ENCODE measurements at places on chromosomes 4 and X.

DNA sequence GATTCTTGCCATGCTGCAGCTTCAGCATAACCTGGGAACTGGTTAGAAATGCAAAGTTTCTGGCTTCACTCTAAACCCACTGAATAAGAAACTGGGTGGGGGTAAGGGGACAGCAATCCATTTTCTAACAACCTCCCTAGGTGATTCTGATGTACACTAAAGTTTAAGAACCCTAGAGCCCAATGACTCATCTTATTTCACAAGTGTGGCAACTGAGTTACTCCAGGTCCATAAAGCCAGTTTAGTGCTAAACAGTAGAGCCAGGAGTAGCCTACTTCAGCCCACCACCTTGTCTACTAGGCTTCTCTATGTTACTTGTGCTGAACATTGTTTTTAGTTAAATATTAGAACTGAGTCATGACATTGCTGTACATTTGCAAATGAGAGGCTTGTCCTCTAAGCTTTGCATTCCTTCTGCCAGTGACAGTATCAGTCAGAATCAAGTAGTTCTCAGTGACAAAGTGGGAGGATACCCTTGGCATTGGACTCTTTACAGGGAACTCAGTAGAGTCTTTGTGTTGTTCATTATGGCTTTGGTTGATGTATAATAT is 518.0 kb downstream of the RPA4 start:
- no peak for DNase-seq

DNA sequence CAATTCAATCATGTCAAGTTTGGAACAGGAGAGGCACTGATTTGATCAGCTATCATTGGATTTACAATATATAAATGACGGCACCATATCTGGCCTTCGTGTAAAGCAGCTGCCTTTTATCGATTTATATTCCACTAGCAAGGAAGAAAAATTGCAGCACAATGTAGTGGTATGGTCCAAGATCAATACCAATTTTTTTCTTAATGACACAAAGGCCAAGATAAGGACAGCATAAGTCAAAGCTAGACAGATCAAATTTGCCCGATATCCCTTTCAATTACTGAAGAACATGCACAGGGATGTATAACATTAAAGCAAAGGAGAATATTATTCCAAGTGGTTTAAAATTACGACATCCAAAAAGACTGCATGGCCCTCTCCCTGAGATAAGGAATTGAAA is 167.4 kb downstream of the GPC3 start:
- DNase-seq, result no peak

GRCh38 chr4:140717313-140717712 is 38.9 kb downstream of the TBC1D9 start:
- DNase-seq, result no peak

GRCh38 chrX:30504309-30504708 is 73.3 kb downstream of the TASL start:
- no peak for DNase-seq

- no peak for DNase-seq
Observed at GRCh38 chrX:10350981-10351380, 194.2 kb downstream of the CLCN4 start.

DNA sequence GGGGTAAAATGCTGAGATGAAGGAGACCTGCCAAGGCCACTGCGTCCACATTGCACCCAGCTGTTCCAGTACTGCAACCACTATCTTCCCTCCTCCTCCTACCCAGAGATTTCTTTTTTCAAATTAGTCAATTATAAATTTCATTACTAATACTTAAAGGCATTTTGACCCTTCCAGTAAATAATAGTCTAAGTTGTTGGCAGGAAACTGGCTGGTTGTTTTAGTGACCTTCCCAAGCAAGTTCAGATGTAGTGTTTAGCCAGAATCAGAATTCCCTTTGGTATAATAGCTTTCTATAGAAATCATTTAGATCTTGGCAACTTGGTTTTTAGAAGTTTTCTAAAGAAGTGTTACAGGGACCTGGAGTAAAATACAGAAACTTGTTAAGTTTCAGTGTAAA is 66.0 kb downstream of the AASDH start:
- DNase-seq, result no peak

- no peak for DNase-seq
Observed at GRCh38 chrX:110414679-110415439, 56.2 kb downstream of the RTL9 start.

- DNase-seq, result no peak
Observed at GRCh38 chr4:147865926-147866325, 134.0 kb downstream of the ARHGAP10 start.

- no peak for DNase-seq
Observed at GRCh38 chr4:176188654-176189053, 6.7 kb downstream of the SPATA4 start.

DNA sequence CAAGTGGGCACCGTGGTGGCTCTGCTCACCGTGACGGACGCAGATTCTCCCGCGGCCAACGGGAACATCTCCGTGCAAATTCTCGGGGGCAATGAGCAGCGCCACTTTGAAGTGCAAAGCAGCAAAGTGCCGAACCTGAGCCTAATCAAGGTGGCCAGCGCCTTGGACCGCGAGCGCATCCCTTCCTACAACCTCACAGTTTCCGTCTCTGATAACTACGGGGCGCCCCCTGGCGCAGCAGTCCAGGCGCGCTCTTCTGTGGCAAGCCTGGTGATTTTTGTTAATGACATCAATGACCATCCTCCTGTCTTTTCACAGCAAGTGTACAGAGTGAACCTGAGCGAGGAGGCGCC is 2.7 kb downstream of the FAT4 start:
- no peak for DNase-seq

DNA sequence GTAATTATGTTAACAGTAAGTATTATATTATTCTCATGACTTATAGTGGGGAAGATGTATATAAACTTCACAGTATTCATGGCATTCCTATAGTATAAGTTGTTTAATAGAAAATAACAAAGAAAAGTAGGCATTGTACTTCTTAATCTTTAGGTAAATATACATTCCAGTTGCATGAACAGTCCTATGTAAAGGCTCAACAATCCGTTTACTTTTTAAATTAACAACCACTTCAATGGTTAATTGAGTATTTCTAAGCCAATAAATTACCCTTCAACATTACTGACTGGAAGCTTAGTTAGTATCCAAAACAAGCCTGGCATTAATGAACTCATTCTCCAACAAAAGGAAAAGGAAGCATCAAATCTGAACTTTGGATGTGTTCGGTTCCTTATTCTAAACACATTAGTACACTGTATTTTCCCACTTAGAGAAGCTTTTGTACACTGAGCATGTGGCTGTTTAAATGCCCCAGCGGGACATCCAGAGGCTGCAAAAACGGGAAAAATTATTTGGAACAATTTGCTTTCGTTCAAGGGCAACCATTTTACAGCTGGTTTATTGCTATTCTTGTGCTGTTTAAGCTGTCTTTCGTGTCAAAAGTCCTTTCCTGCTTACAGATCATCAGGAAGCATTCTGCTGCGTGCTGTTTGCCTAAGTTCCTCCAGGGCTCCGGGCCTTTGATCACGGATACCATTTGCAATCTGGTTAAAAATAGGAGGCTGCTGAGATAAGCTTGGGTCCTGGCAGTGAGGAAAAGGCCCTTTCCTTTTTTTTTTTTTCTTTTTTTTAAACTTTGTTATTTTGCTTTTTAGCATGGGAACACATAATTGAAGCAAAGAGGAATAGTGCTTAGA is 460.3 kb downstream of the SPRY1 start:
- DNase-seq, result no peak

DNA sequence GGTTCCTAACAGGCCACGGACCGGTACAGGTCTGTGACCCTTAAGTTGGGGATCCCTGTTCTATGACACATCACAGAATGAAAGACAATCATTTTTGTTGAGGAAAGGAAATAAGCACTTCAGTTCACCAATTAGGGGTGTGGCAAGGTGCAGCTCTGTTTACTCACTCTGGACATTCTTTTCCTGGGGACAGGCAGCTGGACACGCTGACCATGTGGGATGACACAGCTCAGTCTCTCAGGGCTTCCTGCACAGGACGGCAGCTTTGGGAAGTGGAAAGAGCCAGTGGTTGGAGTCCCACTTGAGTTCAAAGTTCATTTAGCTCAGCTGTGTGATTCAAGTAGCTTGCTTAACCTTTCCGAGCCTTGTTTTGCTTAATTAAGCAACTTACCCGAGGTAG is 55.7 kb downstream of the NDNF start:
- DNase-seq, result no peak

DNA sequence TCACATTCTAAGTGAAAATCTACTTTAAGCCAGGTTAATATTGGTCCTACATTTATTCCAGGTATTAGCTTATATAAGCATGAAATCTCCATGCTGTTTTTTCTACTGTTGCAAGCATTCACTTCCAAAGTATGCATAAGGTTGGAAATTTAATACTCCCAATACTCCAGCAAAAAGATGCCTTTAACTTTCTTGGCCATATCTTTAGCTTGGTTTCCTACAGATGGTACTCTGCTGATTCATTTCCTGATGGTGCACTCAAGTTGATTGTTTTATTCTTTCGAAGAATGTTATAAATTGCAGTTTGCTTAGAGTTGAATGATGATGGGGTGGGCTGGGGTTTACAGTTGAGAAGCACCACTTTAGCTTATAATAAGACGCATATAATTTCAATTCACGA is 330.2 kb downstream of the PTTG2 start:
- DNase-seq, result no peak

DNA sequence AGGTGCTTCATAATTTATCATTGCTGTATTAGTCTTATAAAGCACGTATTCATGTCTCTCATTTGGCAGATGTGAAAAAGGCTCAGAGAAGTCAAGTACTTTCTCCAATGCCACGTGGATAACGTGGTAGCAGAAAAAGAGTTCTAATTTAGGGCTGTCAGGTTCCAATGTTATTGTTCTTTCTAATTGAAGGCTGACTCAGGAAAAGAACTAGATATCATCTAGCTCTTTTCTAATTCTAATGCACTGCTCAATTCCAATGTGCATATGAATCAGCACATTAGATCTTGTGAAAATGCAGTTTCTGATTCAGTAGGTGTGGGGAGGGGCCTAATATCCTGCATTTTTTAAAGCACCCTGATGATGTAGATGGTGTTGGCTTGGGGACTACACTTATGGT is 22.8 kb downstream of the AGA start:
- no peak for DNase-seq

- DNase-seq, result no peak
Observed at GRCh38 chr4:9988363-9988749, 32.9 kb downstream of the SLC2A9 start.

DNA sequence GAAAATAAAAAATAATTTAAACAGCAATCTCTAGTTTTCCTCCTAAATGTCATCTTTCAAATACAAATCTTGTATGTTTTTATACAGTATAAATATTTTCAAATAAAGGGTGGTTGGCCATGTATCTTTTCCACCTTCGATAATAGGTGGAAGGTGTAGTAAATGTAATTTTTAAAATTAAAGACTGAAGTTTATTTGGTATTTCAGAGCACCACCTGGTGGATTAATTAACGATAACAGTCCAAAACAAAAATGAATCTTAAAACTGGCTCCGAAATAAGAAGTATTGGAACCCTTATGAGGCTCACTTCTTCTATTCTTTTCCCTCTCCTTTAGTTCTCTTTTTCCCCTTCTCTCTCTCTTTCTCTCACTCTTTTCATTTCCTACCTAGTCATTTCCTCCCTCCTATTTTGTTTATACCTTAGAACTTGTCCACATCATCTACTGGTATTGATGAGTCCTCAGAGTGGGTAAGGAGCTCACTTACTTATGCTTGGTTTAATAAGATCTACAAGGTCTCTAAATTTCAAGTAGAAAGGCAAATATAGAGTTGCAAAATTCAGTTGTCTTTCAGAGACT is 82.9 kb upstream of the EXOC1L start:
- no peak for DNase-seq

DNA sequence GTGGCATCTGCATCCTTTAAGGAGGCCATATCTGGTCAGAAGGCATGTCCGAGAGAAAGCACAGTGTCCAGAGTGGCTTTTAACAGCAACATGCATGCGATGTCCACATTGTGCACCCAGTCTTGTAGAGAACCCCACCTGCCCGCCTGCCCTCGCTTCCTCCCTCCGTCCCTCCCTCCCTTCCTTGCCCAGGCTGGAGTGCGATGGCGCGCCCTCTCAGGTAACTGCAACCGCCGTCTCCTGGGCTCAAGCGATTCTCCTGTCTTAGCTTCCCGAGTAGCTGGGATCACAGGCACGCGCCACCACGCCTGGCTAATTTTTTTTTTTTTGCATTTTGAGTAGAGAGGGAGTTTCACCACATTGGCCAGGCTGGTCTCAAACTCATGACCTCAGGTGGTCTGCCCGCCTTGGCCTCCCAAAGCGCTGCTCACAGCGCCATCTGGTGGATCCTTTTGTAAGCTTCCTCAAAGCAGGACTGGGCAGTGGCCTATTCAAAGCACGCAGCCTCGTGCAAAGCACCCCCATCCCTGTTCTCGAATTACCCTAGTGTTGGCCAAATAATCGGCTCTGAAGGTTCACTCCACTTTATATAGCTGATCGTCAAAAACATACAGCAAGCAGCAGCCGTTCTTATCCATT is 15.0 kb downstream of the BRCC3 start:
- peak; percentile 70 for DNase-seq

DNA sequence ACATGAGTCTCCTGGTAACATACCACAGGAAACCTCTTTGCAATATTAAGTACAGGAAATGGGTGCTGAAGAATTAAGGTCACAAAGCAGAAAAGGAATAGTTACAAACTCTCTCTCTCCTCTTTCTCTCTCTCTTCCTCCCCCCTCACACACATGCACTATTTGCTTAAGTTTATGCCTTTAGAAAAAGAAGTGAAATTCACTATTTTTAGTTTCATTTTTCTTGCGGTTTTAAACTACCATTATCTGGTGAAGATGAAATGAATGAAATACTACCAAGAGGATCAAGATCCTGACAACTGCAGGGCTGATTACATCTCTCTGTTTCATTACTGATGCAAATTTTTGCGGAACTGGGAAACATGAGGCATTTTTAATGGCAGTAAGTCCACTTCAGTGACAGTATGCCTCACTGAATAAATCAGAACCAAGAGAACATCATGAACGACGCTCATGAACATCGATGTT is 64.3 kb upstream of the FTHL17 start:
- no peak for DNase-seq

DNA sequence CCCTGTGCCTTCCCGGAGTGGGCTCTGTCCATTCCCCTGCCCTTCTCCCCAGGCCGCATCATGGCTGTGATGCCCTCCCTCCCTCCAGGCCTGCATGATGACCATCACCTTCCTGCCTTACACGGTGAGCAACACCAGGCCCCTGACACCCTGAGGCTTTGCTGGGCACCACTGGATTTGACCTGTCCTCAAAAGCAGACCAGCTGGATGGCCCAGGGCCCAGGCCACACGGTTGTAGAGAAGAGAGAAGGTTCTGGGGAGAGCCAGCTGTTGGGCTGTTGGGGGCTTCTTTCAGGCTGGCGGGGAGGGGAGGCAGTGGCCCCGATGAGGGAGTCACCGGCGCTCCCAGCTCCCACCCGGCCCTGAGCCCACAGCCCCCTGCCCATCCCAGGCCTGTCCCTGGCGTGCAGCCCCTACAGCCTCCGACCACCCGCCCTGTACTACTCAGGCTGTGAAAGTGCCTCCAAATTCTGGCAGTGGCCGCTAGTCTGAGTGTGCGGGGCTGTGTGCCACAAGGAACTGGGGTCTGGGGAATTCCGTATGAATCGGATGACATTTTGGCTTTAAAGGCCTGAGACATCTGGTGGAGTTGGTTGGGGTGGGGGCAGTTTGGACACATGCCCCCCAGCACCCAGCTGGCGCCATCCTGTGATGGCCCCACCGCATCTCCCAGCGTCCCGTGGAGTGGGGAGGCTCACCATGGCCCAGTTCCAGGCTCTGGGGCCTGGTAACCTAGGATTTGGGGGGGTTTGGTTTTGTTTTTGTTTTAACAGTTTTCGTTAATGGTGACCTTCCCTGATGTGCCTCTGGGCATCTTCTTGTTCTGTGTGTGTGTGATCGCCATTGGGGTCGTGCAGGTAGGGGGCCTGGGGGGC is 19.6 kb downstream of the TMEM175 start:
- no peak for DNase-seq

All from activated CD8-positive, alpha-beta memory T cell treated with anti-CD3 and anti-CD28 coated beads, Interleukin-2, amount 50 U/mL, for 48 hours (primary cell).